ENCODE measurements at places on chromosomes 4 and X.
A peak's percentile ranks its signal among the peaks of the same experiment; 100 is the strongest.

DNA sequence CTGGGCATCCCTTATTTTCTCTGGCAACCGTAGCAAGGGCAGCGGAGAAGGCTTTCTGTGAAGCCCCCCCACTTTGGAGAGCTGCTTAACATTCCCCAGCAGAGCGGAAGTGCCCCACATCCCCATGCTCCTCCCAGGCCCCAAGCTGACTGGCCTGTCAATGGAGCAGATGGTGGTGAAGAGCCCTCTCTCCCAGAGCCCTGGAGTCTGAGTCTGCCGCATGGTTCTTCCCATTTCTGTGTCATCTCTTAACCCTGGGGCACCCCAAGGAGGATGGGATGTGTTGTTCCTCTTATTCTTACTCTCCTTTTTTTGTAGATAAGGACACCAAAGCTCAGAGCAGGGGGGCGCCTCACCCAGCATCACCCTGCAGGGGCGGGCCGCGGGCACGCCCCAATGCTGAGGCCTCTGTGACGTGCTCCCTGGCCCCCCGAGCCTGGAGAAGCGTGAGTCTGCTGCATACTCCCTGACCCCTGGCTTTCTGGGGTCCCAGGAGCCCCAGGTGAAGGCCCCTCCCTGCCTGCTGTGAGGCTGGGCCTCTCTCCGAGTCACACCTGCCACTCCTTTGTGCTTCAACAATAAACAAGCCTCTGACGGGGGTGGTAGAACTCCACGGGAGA is 35.9 kb downstream of the ADRA2C start:
- no peak overlapping the region for H3K27ac ChIP-seq
- DNase-seq, result no peak
- no peaks in the 10 kb centered on the region for H3K4me1 ChIP-seq
- peaks cover 7% of the 10 kb centered on the region for H3K27me3 ChIP-seq
- no peaks in the 10 kb centered on the region for H3K36me3 ChIP-seq

GRCh38 chr4:158079661-158080060 is 93.2 kb downstream of the GASK1B start:
- no peaks in the 10 kb centered on the region for H3K4me1 ChIP-seq
- H3K36me3 ChIP-seq, result no peaks in the 10 kb centered on the region
- no peak overlapping the region for H3K27ac ChIP-seq
- DNase-seq, result no peak
- no peaks in the 10 kb centered on the region for H3K27me3 ChIP-seq

DNA sequence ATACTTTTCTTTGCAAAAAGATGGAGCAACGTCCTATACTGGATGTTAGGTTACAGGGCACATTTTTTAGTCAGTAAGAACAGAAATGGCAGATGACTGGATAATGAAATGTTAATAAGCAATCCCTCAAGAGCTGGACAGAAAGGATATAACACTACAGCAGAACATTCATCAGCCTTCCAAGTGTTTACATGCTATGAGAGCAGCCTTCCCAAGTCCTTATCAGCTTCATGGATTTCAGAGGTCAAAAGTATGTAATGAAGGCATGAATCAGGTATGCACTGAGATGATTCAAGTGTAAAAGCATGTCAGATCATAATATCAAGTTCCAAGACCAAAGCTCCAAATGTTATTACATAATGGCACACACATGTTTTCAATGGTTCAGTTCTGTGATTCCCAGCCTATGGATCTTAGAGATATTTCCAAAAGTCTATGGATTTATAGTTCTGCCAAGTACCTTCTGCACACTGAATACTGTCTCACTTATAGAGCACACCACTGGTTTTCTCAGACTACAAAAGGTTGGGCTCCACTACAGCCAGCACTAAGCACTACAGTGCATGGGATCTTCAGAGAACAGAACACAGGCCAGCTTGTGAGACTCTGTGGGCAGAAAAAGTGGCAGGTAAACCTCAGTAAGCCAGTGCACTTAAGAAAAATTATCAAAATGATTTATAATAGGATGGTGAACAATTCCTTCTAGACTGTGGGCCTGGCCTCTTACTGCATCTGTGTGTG is 49.2 kb downstream of the GPC4 start:
- H3K27ac ChIP-seq, result no peak overlapping the region
- no peak overlapping the region for H3K4me3 ChIP-seq
- H3K27me3 ChIP-seq, result no peaks in the 10 kb centered on the region
- no peaks in the 10 kb centered on the region for H3K4me1 ChIP-seq
- no peak for DNase-seq
- no peaks in the 10 kb centered on the region for H3K36me3 ChIP-seq

- peak; percentile 5 for DNase-seq
- H3K4me1 ChIP-seq, result peaks cover 6% of the 10 kb centered on the region
- H3K4me3 ChIP-seq, result peak within 1 kb of the TSS; percentile 63
- H3K27ac ChIP-seq, result no peak within 1 kb of the TSS
- no peaks in the 10 kb centered on the region for H3K36me3 ChIP-seq
Measured at GRCh38 chr4:121380776-121381462, at the start of gene QRFPR. Gene QRFPR (minus strand): TSS chr4:121381018. CDS start chr4:121380647, 371 bp downstream.

GRCh38 chrX:13203271-13203670 is 116.6 kb downstream of the ATXN3L start:
- H3K4me3 ChIP-seq, result no peak overlapping the region
- H3K27ac ChIP-seq, result no peak overlapping the region
- no peaks in the 10 kb centered on the region for H3K27me3 ChIP-seq
- H3K36me3 ChIP-seq, result no peaks in the 10 kb centered on the region

DNA sequence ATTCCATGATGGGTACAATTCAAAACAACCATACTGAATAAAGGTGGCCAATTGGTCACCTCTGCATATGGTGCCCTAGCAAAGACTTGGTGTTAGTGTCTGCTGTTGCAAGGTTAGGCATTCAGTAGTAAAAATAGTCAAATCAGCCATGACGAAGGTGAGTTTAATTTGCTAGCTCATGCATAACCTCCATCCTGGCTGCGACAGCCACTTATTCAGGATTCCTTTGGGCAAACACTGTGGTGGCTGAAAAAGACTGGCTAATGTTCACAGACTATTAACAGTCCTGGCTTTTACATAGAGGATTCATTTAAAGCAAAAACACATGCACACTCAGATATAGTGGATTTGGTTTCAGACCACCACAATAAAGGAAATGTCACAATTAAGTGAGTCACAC is 34.8 kb upstream of the MAP9 start:
- no peaks in the 10 kb centered on the region for H3K36me3 ChIP-seq
- H3K27me3 ChIP-seq, result peaks cover 16% of the 10 kb centered on the region
- DNase-seq, result no peak
- no peak overlapping the region for H3K4me3 ChIP-seq
- no peak overlapping the region for H3K27ac ChIP-seq
- H3K4me1 ChIP-seq, result no peaks in the 10 kb centered on the region

GRCh38 chr4:56217343-56217890 is 169.9 kb downstream of the AASDH start:
- H3K4me1 ChIP-seq, result no peaks in the 10 kb centered on the region
- H3K27me3 ChIP-seq, result peaks cover 7% of the 10 kb centered on the region
- DNase-seq, result no peak

GRCh38 chr4:127686658-127687057 is 43.5 kb upstream of the SLC25A31 start:
- H3K27ac ChIP-seq, result no peak overlapping the region
- no peaks in the 10 kb centered on the region for H3K4me1 ChIP-seq
- no peak for DNase-seq
- H3K4me3 ChIP-seq, result no peak overlapping the region
- no peaks in the 10 kb centered on the region for H3K36me3 ChIP-seq

- no peak overlapping the region for H3K4me3 ChIP-seq
- no peaks in the 10 kb centered on the region for H3K36me3 ChIP-seq
- H3K27me3 ChIP-seq, result no peaks in the 10 kb centered on the region
Measured at GRCh38 chr4:64564126-64564525, 154.9 kb upstream of the TECRL start.

GRCh38 chr4:73415807-73416238 is 11.7 kb downstream of the ALB start:
- no peaks in the 10 kb centered on the region for H3K27me3 ChIP-seq
- no peak overlapping the region for H3K4me3 ChIP-seq
- H3K4me1 ChIP-seq, result no peaks in the 10 kb centered on the region
- no peak for DNase-seq
- H3K36me3 ChIP-seq, result no peaks in the 10 kb centered on the region
- no peak overlapping the region for H3K27ac ChIP-seq

DNA sequence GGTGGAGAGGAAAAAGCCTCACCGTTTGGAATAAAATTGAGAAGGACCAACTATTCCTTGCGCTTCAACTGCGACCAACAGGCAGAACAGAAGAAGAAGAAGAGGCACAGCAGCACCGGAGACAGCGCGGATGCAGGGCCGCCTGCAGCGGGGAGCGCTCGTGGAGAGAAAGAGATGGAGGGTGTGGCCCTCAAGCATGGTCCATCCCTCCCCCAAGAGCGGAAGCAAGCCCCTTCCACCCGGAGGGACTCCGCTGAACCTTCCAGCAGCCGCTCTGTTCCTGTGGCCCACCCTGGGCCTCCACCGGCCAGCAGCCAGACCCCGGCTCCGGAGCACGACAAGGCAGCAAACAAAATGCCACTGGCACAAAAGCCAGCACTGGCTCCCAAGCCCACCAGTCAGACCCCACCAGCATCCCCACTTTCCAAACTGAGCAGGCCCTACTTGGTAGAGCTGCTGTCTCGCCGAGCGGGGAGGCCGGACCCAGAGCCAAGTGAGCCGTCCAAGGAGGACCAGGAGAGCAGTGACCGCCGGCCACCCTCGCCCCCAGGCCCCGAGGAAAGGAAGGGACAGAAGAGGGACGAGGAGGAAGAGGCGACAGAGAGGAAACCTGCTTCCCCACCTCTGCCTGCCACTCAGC is 71.2 kb downstream of the AASDH start:
- H3K27me3 ChIP-seq, result no peaks in the 10 kb centered on the region
- H3K27ac ChIP-seq, result no peak overlapping the region
- DNase-seq, result no peak

- H3K4me3 ChIP-seq, result no peak overlapping the region
- H3K4me1 ChIP-seq, result no peaks in the 10 kb centered on the region
- no peak for DNase-seq
- peaks cover 1% of the 10 kb centered on the region for H3K27me3 ChIP-seq
Measured at GRCh38 chr4:182297659-182298058, 54.5 kb downstream of the TENM3 start.

DNA sequence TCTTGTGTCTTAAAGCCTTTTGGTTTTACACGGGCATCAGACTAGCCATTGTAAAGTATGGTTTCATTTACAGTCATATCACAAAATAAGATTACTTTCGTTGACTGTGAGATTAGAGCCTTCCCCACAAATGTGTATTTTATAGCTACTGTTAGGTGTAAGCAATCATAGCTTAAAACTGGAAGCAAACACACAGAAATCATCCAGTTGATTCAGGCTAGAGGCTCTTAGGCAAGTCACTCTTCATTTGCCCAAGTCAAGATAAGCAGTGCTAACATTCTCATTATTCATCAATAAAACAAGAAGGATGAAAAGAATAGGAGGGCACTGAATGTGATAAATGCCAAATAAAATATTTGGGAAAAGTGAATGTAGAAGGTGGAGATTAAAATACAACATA is 448.7 kb upstream of the FAM241A start:
- no peak overlapping the region for H3K27ac ChIP-seq
- no peak for DNase-seq
- H3K4me3 ChIP-seq, result no peak overlapping the region
- no peaks in the 10 kb centered on the region for H3K27me3 ChIP-seq

GRCh38 chrX:4622486-4623167 is 909.2 kb upstream of the PRKX start:
- no peak for DNase-seq
- H3K4me3 ChIP-seq, result no peak overlapping the region
- H3K4me1 ChIP-seq, result no peaks in the 10 kb centered on the region
- H3K27me3 ChIP-seq, result no peaks in the 10 kb centered on the region
- H3K36me3 ChIP-seq, result no peaks in the 10 kb centered on the region
- H3K27ac ChIP-seq, result no peak overlapping the region

DNA sequence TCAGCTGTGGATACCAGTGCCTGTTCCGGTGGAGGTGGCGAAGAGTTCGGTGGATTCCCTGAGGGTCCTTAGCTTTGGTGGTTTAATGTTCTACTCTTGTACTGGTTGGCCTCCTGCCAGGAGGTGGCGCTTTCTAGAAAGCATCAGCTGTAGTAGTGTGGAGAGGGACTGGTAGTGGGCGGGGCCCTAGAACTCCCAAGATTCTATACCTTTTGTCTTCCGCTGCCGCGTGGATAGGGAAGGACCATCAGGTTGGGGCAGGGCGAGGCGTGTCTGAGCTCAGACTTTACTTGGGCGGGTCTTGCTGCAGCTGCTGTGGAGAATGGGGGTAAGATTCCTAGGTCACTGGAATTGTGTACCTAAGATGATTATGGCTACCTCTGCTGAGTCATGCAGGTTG is 390.3 kb downstream of the FAM47A start:
- H3K4me1 ChIP-seq, result no peaks in the 10 kb centered on the region
- no peak for DNase-seq
- no peaks in the 10 kb centered on the region for H3K27me3 ChIP-seq
- H3K27ac ChIP-seq, result no peak overlapping the region
- H3K36me3 ChIP-seq, result no peaks in the 10 kb centered on the region

DNA sequence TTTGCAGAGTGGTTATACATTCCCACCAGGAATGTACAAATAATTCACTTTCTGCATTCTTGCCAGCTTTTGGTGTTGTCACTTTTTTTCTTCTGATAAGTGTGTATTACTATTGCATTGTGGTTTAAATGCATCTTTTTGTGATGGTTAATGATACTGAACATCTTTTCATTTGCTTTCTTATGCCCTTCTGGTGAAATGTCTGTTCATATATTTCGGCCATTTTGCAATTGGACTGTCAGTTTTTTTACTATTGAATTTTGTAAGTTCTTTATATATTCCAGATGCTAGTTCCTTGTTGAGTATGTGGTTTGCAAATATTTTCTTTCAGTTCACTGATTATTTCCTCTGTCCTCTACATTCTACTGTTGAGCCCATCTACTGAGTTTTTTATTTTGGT is 19.4 kb upstream of the BMP2K start:
- H3K27me3 ChIP-seq, result no peaks in the 10 kb centered on the region
- H3K36me3 ChIP-seq, result no peaks in the 10 kb centered on the region
- H3K27ac ChIP-seq, result no peak overlapping the region
- no peak overlapping the region for H3K4me3 ChIP-seq

- no peak overlapping the region for H3K27ac ChIP-seq
- DNase-seq, result no peak
- H3K36me3 ChIP-seq, result no peaks in the 10 kb centered on the region
- H3K27me3 ChIP-seq, result no peaks in the 10 kb centered on the region
- H3K4me3 ChIP-seq, result no peak overlapping the region
Measured at GRCh38 chrX:29555465-29556091, 659.8 kb upstream of the MAGEB2 start.

- peaks cover 5% of the 10 kb centered on the region for H3K27me3 ChIP-seq
- no peaks in the 10 kb centered on the region for H3K4me1 ChIP-seq
- no peak for DNase-seq
- H3K27ac ChIP-seq, result no peak overlapping the region
- H3K36me3 ChIP-seq, result no peaks in the 10 kb centered on the region
- no peak overlapping the region for H3K4me3 ChIP-seq
Measured at GRCh38 chr4:168682898-168683500, 186.1 kb downstream of the PALLD start.

DNA sequence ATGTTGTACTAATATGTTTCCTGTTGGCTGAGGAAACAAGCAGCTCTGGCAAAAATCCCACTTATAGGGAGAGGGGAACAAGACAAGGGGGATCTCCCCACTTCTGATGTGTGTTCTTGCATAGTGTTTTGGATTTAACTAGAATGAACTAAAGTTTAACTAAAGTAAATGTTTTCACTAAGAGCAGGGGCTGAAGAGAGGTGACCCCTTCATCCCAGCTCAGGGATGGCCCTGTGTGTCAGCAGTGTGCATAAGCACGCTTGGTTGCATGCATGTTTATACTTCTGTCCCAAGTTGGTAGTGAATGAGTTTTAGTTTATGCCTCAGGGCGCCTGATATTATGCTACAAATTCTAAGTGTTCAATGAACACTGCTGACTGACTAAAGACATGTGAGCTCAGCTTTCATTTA is 169.4 kb downstream of the MGST2 start:
- DNase-seq, result no peak
- H3K27ac ChIP-seq, result no peak overlapping the region
- no peaks in the 10 kb centered on the region for H3K36me3 ChIP-seq
- H3K4me1 ChIP-seq, result no peaks in the 10 kb centered on the region

All from activated naive CD4-positive, alpha-beta T cell treated with anti-CD3 and anti-CD28 coated beads for 36 hours (primary cell).